Vagina (tissue), 2 donors: ENCODE measurements at places on chromosomes 12 and 14. TPM values are rescaled to one million over a fixed set of nuclear protein-coding genes. Genes with fewer than 3 reads are reported as not detected.

The SPX gene
- total RNA-seq: not detected

The TAS2R8 gene
- total RNA-seq: 0.98 TPM

The ACRBP gene
- 0.74 TPM for total RNA-seq

The COCH gene
- total RNA-seq: 35.6 TPM

The KRT79 gene
- 1.7 TPM for total RNA-seq

The CISTR gene
- not detected for total RNA-seq

The SPATS2 gene
- total RNA-seq: 28.0 TPM

The ACSS3 gene
- total RNA-seq: 29.5 TPM

The MYF5 gene
- total RNA-seq: not detected

The CLEC4E gene
- total RNA-seq: not detected

The PLEKHD1 gene
- total RNA-seq: not detected

The DEGS2 gene
- total RNA-seq: 19.9 TPM

The CLEC4C gene
- not detected for total RNA-seq

The ZDHHC22 gene
- not detected for total RNA-seq

The USP44 gene
- 0.49 TPM for total RNA-seq

The SYT1 gene
- total RNA-seq: 13.3 TPM

The NUP107 gene
- 42.5 TPM for total RNA-seq

The NR1H4 gene
- total RNA-seq: not detected

The KCNMB4 gene
- total RNA-seq: 2.7 TPM

The ACIN1 gene
- 121 TPM for total RNA-seq

The DLK1 gene
- total RNA-seq: 8.6 TPM

The APOLD1 gene
- total RNA-seq: 127 TPM

The STXBP6 gene
- total RNA-seq: 4.4 TPM
